Subcutaneous preadipocyte (primary cell): ENCODE measurements at places on chromosomes 16 and 17. TPM values are rescaled to one million over a fixed set of nuclear protein-coding genes. Genes with fewer than 3 reads are reported as not detected.

Gene MYOCD
- total RNA-seq: not detected in 2 replicates

Gene GRB7
- total RNA-seq: 0.20 and 0.37 TPM in 2 replicates

Gene PLEKHH3
- 11.8 and 12.9 TPM in 2 replicates for total RNA-seq

Gene SMTNL2
- total RNA-seq: not detected in 2 replicates

Gene CACNG3
- total RNA-seq: not detected in 2 replicates

Gene VPS35
- 94.1 and 126 TPM in 2 replicates for total RNA-seq

Gene BCAR1
- total RNA-seq: 37.8 and 42.4 TPM in 2 replicates

Gene OR4D2
- total RNA-seq: not detected in 2 replicates

Gene ASGR1
- total RNA-seq: under 0.01 and 0.39 TPM in 2 replicates

Gene RPL13
- total RNA-seq: 2,094 and 3,716 TPM in 2 replicates

Gene KRTAP2-1
- not detected in 2 replicates for total RNA-seq

Gene GNG13
- total RNA-seq: not detected in 2 replicates

Gene PLSCR3
- total RNA-seq: 22.8 and 26.8 TPM in 2 replicates

Gene MSLN
- not detected in 2 replicates for total RNA-seq

Gene MYH8
- total RNA-seq: not detected in 2 replicates

Gene NSF
- total RNA-seq: 36.0 and 50.2 TPM in 2 replicates

Gene GSDMA
- total RNA-seq: not detected in 2 replicates

Gene HEATR9
- not detected in 2 replicates for total RNA-seq

Gene LGALS9
- total RNA-seq: 0.20 and 0.37 TPM in 2 replicates

Gene NF1
- total RNA-seq: 48.1 and 63.1 TPM in 2 replicates

Gene SDR42E2
- under 0.01 TPM in 2 replicates for total RNA-seq

Gene GALR2
- 0.37 TPM in 1 of 2 replicates, not detected in the other for total RNA-seq

Gene ABCC12
- total RNA-seq: under 0.01 TPM in 2 replicates

Gene ELMO3
- 0.37 and 0.59 TPM in 2 replicates for total RNA-seq

Gene C16orf46
- 0.59 and 1.1 TPM in 2 replicates for total RNA-seq

Gene TPSG1
- not detected in 2 replicates for total RNA-seq

Gene RRAD
- 0.98 and 1.5 TPM in 2 replicates for total RNA-seq

Gene TSPOAP1
- total RNA-seq: under 0.01 TPM in 1 of 2 replicates, not detected in the other

Gene ADAD2
- not detected in 2 replicates for total RNA-seq

Gene MRC2
- total RNA-seq: 129 and 164 TPM in 2 replicates

Gene KRT14
- 0.59 TPM in 1 of 2 replicates, not detected in the other for total RNA-seq

Gene SLC12A3
- total RNA-seq: not detected in 2 replicates

Gene MYADML2
- not detected in 2 replicates for total RNA-seq

Gene C16orf92
- total RNA-seq: not detected in 2 replicates

Gene TP53TG3B
- total RNA-seq: not detected in 2 replicates

Gene MAPT
- total RNA-seq: 0.37 and 0.39 TPM in 2 replicates

Gene SPAG5
- 32.3 and 47.3 TPM in 2 replicates for total RNA-seq

Gene NUTF2
- total RNA-seq: 210 and 284 TPM in 2 replicates

Gene DHRS7C
- total RNA-seq: not detected in 2 replicates

Gene ABCC11
- total RNA-seq: under 0.01 and 0.39 TPM in 2 replicates

Gene GCGR
- not detected in 2 replicates for total RNA-seq

Gene DBNDD1
- not detected in 2 replicates for total RNA-seq

Gene HBA1
- not detected in 2 replicates for total RNA-seq

Gene NOXO1
- total RNA-seq: 0.39 TPM in 1 of 2 replicates, not detected in the other

Gene RAB11FIP4
- total RNA-seq: 0.20 and 0.37 TPM in 2 replicates

Gene SLC35G6
- total RNA-seq: not detected in 2 replicates

Gene TUBB3
- 248 and 348 TPM in 2 replicates for total RNA-seq

Gene SOST
- not detected in 2 replicates for total RNA-seq

Gene ZNF232
- 7.2 and 7.3 TPM in 2 replicates for total RNA-seq

Gene HCRT
- total RNA-seq: not detected in 2 replicates

Gene TNFRSF13B
- not detected in 2 replicates for total RNA-seq

Gene GHDC
- 9.0 and 15.1 TPM in 2 replicates for total RNA-seq

Gene SPNS3
- total RNA-seq: not detected in 2 replicates

Gene VPS35L
- 53.2 and 54.7 TPM in 2 replicates for total RNA-seq

Gene MEIOB
- not detected in 2 replicates for total RNA-seq

Gene PIPOX
- total RNA-seq: 1.4 and 1.5 TPM in 2 replicates

Gene HOXB6
- total RNA-seq: 8.8 and 11.0 TPM in 2 replicates

Gene RBFOX1
- not detected in 2 replicates for total RNA-seq

Gene KRTAP9-8
- not detected in 2 replicates for total RNA-seq
